ENCODE measurements at places on chromosomes 11 and 22.

GRCh38 chr22:35452351-35452781 lies 52.4 kb downstream of the MCM5 start:
- DNase-seq, result no peak

DNA sequence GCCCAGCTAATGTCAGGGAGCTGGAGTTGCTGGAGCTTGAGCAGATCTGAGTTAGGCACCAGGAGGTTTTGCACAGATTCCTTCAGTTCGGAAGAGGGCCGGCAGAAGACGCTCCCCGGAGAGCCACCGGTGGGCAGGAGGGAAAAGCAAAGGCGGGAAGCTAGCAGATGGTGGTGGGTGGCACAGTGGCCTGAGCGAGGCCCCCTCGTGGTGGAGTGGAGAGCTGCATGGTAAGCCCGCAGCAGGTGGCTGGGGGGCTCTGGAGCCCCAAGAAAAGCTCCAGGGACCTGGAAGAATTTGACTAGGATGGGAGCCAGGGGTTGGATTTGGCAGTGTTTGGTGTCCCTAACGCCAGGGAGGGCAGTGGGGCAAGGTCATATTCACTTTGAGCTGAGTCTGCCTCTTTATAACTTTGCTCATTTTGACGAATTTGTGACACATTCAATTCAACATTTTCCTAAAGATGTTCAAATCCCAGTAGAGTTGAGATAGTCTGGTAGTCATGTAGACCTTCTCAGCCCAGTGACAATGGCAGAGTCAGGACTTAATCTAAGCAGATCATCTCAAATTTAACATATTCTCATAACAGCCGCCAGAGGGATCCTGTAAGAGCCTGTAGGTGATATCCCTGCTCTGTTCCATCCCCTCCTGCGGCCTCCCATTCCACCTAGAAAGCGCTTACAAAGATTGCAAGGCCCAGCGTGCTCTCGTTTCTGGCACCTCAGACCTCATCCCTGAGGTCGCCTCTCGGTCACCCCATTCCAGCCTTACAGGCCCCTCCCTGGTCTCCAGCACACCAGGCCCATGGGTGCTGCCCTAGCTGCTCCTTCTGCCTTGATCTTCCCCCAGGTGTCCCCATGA lies 57.9 kb downstream of the TRIM29 start:
- DNase-seq, result peak; percentile 8

DNA sequence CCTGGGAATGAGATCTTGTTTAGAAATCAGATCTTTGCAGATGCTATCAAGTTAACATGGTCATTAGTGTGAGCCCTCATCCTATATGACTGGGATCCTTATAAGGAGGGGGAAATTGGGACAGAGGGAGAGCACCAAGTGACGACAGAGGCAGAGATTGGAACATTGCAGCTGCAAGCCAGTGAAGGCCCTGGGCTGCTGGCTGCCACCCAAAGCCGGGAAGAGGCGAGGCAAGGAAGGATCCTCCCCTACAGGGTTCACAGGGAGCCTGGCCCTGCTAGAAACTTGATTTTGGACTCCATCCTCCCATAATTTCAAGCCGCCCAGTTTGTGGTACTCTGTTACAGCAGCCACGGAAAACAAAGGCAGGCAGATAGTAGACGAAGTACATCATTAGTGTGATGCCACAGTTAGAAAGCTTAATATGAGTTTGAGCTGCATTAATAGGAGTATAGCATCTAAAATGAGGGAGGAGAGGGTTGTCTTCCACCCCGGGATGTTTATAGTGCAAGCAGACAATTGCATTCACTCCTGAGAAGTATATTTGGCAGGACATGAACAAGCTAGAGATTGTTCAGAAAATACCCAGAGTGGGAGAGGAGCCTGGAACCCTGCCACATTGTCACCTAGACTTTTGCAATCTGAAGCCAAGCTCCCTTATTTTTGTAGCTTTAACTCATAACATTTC lies 56.8 kb upstream of the CLMP start:
- DNase-seq, result no peak

- DNase-seq, result no peak
Measured at GRCh38 chr11:91244912-91245311, 979.7 kb upstream of the FAT3 start.

- DNase-seq, result no peak
Measured at GRCh38 chr11:125262194-125262829, 97.8 kb downstream of the PKNOX2 start.

GRCh38 chr11:64918017-64918416 lies 1.0 kb upstream of the ATG2A start:
- DNase-seq, result no peak

DNA sequence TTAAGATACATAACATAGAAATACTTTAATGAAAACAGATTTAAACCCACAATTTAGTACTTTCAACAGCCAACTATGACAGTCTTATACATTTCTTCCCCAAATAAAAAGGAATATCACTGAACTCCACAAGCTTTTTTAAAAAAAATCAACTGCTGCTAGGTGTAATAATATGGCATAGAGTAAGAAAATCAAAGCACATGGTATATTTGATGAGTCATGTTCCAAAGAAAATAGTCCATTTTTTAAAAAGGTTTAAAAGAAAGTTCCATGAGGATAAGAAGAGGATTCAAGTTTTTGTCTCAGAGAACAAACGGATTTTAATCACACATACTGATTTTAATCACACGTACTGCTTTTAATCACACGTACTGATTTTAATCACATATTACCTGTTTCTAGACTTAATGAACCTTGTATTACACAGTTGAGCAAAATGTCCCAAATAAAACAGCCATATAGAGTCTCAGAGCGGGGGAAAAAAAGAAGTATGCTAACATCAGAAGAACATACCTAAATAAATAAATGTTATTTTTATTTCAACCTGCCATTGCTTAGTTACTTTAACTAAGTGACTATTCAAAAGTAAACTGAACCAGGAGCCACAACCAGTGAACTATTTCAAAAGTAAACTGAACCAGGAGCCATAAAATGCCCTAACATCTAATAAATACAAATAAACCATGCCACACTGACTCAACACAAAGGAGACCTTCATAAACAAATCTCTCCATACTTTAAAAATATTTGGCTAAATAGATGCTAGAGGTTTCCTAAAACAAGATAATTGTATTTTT lies 198.4 kb downstream of the SBF2 start:
- no peak for DNase-seq

DNA sequence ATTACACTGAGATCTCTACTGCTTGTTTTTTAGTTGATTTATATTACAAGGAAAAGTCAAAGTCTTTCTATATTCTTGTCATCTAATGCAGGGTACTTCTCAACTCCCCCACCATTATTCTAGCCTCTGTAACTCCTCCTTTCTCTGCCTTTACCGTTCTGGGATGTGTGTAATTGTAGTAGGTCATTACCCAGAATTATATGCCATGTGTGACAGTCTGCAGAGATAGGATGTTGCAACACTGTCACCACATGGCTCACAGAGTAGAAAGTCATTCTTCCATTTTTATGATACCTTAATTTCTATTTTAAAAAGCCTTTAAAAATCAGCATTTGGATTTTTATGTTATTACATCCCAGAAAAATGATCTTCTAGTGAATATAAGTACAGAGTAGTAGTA lies 32.7 kb downstream of the ZNF143 start:
- DNase-seq, result no peak

DNA sequence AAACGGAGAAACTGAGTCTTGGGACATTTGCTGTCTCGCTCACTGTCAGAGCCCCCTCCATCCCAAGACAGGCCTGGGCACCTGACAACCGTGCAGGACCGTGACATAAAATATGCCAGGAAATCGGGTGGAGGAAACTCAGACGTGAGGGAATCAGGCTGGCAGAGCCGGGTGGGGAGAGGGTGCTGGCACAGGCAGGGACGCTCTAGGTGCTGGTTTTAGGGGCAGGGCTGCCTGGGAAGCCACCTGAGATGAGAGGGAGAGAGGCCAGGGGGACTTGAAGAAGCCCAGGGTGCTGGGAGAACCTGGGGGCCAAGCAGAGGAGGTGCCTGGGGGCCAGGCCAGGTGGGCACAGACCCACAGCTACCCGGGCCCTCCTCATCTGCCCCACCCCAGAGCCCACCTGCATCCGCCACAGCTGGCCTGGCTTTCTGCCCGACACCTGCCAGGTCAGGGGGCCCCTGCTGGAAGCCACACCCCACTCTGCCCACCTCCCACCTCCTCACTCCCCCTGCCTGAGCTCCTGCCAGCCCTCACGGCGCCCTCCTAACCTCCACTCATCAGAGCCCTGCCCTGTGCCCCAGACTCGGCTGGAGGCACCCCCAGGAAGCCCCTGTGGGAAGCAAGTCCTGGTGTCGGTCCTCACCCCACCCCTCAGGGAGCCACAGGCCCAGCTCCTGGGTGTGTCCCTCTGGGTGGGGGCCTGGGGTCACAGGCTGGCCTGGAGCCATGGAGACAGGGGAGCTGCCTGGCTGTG lies 27.3 kb upstream of the MUC5AC start:
- DNase-seq, result no peak

DNA sequence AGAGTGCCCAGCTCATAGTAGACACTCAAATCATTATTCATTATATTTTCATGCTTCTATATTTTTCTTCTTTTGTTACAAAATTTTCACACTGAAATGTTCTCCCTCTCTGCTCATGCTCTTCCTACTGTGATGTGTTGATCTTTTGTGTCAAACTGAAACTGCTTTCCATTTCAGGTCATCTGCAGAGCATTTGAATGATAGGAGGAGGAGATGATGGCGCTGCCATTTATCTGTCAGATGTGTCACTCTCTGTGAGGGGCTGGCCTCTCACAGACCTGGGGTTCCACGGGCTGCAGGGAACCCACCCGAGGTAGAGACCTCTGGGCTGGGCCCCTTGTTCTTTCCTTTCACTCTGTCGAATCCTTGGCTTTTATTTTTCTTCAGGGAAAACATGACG lies 41.1 kb downstream of the OR10A6 start:
- DNase-seq, result no peak

- DNase-seq, result no peak
Measured at GRCh38 chr22:27915986-27916385, 3.1 kb downstream of the PITPNB start.

- DNase-seq, result no peak
Measured at GRCh38 chr11:66854231-66854661, 2.6 kb upstream of the LRFN4 start.

DNA sequence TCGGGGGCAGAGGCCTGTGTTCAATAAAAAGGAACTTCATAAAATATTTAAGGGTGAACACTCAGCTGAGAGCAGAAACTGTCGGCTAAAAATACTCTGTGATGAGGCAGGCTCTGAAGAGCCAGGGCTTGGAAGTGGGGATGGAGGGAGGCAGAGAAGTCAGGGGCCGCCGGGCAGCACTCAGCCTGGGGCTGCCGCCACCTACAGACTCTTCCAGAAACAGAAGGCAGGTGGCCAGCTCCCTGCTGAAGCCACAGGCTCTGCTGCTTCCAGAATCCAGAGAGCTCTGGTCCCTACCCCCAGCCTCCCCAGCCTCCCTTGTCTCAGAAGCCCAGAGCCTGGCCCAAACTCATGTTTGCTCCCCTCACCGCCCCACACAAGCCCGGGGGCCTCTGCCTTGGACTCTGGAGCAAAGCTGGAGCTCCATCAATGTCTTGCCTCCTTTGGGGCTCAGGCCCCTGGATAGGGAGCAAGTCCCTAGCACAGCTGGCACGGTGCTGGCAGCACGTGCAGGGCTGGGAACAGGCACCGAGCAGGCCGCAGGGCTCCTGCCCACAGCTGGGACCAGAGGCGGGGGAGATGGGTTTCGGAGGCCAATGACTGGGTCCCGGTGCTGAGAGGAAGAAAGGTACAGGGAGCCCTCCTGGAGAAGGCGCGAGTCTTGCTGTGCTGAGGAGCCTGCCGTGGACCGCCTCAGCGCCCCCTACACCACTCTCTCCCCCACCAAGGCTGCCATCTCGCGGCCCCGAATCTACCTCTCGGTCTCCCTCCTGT lies 8.2 kb downstream of the LRFN4 start:
- no peak for DNase-seq

GRCh38 chr11:126072801-126073594 lies 10.3 kb upstream of the CDON start:
- DNase-seq, result no peak

- no peak for DNase-seq
Measured at GRCh38 chr11:85475660-85476517, 151.3 kb downstream of the DLG2 start.

GRCh38 chr11:61817471-61818202 lies 834 bp upstream of the FADS1 start:
- DNase-seq, result no peak

DNA sequence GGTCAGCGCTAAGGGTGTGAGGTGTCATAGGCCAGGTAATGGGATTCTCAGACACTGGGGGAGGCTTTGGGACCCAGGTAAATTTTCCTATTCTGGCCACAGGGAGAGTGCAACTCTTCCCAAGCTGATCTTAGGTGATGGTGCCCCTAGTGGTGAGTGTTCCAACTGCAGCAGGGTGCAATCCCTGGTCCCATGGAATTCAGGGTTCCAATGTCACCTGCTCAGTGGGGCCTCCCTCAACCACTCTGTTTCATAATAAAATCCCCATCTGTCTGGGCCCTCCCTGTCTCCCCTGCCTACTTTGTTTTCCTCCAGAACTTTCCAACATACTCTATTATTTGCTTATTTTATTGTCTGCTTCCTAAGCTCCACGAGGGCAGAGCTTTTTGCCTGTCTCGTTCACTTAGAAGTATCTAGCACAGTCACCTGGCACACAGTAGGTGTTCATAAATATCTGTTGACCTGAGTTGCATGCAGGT lies 2.9 kb upstream of the SGSM1 start:
- peak; percentile 29 for DNase-seq

DNA sequence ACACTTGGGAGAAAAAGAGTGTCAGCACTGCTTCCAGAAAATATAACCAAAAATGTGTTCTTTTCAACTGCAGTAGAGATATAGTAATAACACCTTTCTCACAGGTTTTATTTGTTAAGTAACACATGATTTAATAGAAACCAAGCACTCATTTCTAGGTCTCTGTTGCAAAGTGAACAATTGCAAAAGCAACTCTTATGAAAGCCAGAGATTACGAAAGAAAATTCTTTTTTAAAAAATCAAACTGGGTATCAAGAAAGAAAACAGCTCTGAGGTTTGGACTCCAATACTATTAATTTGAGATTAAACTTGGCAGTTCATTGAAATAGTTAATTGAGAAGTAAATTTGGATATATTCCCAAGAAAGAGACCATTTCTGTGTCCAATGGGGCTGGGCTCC lies 9.8 kb upstream of the XKR3 start:
- no peak for DNase-seq

GRCh38 chr22:45429981-45430775 lies 16.7 kb downstream of the RIBC2 start:
- DNase-seq, result no peak

- no peak for DNase-seq
Measured at GRCh38 chr11:80538040-80538439, 1097.2 kb upstream of the TENM4 start.

DNA sequence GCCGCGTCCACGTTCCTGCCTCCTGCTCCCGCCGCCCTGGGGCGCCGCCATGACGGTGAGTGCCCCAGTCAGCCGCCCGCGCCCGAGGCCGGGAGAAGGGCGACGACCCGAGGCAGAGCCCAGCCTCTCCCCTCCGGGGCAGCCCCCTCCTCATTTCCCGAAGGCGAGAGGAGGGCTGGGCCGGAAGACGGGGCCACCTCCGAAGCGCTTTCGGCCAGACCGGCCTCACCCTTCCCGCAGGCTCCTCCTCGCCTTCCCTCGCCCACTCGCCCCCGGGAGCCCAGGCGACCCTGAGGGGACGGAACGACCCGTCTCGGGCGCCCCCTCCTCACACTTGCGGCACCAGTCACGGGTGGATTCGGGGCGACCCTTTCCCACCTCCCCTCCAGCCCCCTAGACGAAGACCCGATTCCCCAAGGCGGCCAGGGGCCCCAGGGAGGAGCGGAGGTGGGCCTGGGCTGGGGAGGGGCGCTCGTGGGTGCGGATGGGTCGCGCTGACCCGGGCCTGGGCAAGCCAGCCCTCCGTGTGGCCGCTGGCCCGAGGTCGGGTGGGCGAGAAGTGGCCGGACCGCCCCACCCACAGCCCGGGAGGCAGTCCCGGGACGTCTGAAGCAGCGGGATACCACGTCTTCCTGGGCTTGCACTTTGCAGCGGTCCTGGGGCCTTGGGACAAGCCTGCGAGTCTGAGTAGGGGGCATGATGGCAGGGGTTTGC lies 49.7 kb downstream of the TRIOBP start:
- no peak for DNase-seq
